WERI-Rb-1 (cell line): ENCODE measurements at places on chromosomes 2 and 18.

DNA sequence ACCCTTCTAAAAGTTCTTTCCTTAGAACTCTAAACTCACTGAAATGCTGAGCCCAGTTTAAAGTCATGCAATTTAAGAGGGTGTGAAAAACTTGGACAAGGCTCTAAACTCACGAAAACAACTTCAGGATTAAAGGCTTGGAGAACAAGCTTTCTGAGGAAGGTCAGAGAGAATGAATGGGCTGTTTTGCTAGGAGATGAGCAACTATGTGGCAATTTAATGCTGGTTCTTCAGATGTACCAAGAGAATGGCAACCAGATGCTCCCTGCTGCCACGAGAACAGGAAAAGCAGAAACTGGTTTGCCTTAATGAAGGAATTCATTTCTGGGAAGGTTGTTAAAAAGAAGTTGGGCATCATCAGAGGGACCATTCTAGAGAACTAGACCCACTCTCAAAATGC lies 77.8 kb upstream of the PMAIP1 start:
- DNase-seq, result no peak

DNA sequence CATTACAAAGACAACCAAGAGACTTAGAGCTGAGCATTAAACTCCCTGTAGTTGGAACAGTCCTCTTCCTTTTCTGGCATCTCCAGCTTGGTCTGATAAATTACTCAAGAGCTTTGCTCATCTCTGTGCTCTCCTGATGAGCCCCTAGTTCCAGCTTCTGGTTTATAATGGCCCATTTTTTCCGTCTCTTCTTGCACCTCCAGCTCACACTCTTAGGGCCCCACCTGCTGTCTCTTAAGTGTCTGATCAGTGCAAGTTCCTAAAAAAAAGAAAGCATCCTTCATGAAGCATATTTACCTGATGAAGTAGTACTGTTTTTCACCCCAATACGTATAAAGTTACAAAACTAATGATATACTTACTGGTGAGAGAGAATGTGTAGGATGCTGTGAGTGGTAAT lies 822.9 kb downstream of the RNF144A start:
- no peak for DNase-seq

GRCh38 chr2:215417400-215417951 lies 18.4 kb downstream of the FN1 start:
- no peak for DNase-seq

- no peak for DNase-seq
Measured at GRCh38 chr2:238260883-238261282, 21.0 kb upstream of the HES6 start.

GRCh38 chr2:118987886-118988285 lies 45.9 kb downstream of the MARCO start:
- DNase-seq, result no peak

- no peak for DNase-seq
Measured at GRCh38 chr2:7899241-7899640, 782.6 kb upstream of the ID2 start.

- no peak for DNase-seq
Measured at GRCh38 chr2:202346180-202346579, 29.9 kb upstream of the BMPR2 start.

- DNase-seq, result no peak
Measured at GRCh38 chr2:219399716-219400478, 12.2 kb upstream of the DNPEP start.

GRCh38 chr2:70443726-70444125 lies 109.9 kb downstream of the TGFA start:
- DNase-seq, result no peak

DNA sequence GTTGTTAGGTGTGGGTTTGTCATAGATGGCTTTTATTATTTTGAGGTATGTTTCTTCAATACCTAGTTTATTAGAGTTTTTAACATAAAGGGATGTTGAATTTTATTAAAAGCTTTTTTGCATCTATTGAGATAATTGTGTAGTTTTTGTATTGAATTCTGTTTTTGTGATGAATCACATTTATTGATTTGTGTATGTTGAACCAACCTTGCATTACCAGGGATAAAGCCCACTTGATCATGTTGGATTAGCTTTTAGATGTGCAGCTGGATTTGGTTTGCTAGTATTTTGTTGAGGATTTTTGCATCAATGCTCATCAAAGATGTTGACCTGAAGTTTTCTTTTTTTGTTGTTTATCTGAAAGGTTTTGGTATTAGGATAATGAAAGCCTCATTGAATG lies 328.2 kb downstream of the ADCYAP1 start:
- no peak for DNase-seq

- DNase-seq, result no peak
Measured at GRCh38 chr2:206198677-206199076, 39.0 kb downstream of the EEF1B2 start.

- no peak for DNase-seq
Measured at GRCh38 chr2:36409935-36410334, 54.4 kb downstream of the CRIM1 start.

- DNase-seq, result no peak
Measured at GRCh38 chr18:51275712-51276476, 78.4 kb upstream of the MEX3C start.

- DNase-seq, result no peak
Measured at GRCh38 chr2:175575346-175576258, 394.1 kb upstream of the ATP5MC3 start.

GRCh38 chr2:24409700-24410556 lies 49.6 kb upstream of the ITSN2 start:
- DNase-seq, result peak; percentile 45

GRCh38 chr2:223760838-223761502 lies 76.4 kb downstream of the AP1S3 start:
- DNase-seq, result no peak

- no peak for DNase-seq
Measured at GRCh38 chr2:101502095-101502494, 27.2 kb upstream of the RFX8 start.

DNA sequence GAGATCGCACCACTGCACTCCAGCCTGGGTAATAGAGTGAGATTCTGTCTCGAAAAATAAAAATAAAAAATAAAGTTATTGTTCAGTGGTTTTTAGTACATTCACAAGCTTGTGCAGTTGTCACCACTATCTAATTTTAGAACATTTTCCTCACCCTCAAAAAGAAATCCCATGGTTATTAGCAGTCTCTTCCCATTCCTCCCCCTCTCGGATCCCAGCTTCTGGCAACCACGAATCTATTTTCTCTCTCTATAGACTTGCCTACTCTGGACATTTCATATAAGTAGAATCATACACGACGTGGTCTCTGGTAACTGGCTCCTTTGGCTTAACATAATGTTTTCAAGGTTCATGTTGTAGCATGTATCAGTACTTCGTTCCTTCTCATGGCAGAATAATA lies 38.6 kb downstream of the CABLES1 start:
- no peak for DNase-seq

DNA sequence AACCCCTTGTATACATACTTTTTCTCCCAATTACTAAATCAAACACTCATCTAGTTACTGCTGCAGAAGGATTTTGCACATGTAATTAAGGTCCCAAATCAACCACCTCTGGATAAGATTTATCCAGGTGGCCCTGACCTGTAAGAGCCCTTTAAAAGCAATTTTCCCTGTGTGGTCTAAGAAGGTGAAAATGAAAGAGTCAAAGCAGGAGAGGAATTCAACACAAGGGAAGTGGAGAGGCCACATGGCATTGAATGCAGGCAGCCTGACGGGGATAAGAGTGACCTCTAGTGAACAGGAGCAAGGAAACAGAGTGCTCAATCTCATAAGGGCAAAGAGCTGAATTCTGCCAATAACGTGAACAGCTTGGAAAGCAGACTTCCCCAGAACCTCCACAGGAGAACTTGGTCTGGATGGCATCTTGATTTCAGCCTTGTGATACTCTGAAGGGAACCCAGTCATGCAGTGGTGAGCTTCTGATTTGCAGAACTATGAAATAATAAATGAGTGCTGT lies 27.2 kb downstream of the PPP3R1 start:
- DNase-seq, result peak; percentile 69

- DNase-seq, result peak; percentile 10
Measured at GRCh38 chr18:49018554-49019445, 68.0 kb upstream of the SMAD7 start.

DNA sequence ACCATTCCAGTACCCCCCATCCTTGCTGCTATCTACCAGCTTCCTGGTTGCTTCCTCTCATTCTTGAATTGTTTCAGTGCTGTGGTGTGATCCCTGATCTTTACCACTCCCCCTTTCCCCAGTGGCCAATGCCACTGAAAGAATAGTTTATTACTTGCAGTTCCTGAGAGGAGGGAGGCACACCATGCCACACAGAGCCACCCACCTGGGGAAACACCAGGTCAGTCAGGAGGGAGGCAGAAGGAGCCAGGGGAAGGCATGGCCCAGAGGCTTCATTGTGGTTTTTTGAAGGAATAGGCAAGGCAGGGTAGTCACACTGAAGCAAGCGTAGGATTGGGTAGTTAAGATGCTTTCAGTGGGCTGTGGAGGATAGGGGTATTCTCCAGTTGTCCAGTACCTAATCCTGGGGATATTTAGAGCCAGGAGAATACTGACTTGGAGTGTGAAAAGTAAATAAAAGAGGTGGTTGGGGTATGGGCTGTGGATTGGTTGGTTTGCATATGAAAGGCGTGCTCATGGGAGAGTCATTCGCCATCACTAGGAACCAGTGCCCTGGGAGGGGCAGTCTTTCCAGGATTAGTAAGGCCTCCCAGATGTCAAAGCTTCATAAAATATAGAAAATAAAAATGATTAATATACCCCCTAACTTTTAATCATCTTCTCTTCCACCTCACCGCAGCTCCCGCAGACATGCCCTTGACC lies 6.7 kb upstream of the TMEM177 start:
- no peak for DNase-seq

GRCh38 chr18:13543144-13543543 lies 183.2 kb downstream of the FAM210A start:
- no peak for DNase-seq

GRCh38 chr2:239523147-239523953 lies 122.5 kb upstream of the HDAC4 start:
- DNase-seq, result no peak

DNA sequence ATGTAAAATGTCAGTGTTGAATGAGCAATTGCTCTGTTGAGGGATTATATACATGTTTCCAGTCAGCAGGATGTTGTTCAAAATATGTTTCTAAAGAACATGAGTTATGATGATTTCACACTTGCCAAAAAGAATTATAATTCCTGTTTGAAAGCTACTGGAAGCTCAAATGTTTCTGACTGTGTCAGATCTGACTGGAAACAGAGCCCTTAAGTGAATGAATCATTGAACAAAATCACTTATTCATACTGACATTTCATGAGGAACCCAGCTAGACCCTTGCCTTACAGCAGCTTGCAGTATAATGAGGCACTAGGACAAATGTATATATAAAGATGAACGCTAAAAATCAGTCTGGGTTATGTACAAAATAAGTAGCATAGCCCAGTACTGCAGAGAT lies 35.4 kb upstream of the ITGAV start:
- DNase-seq, result no peak

DNA sequence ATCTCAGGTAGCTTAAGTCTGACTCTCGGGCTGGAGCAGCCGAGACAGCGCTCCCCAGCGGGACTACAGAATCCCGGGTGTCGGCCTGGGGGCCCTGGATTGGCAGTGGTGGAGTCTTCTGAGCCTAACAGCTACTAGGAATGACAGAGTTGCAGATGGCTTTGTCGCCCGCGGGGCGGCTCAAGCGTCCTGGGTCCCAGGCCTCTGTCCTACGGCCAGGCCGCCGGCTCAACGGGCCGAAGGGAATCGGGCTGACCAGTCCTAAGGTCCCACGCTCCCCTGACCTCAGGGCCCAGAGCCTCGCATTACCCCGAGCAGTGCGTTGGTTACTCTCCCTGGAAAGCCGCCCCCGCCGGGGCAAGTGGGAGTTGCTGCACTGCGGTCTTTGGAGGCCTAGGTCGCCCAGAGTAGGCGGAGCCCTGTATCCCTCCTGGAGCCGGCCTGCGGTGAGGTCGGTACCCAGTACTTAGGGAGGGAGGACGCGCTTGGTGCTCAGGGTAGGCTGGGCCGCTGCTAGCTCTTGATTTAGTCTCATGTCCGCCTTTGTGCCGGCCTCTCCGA lies 8.8 kb downstream of the SIX2 start:
- no peak for DNase-seq

DNA sequence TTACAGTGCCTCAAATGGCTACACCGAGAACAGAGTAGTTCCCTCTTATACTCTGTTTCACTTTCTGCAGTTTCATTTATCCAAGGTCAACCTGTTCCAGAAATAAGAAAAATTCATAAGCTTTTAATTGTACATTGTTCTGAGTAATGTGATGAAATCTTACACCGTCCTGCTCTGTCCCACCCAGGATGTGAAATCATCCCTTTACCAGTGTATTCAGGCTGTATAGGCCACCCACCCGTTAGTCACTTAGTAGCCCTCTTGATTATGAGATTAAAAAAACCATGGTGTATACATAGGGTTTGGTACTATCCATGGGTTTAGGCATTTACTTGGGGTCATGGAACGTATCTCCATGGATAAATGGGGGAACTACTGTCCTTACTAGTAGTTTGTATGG lies 29.8 kb downstream of the STARD6 start:
- no peak for DNase-seq

DNA sequence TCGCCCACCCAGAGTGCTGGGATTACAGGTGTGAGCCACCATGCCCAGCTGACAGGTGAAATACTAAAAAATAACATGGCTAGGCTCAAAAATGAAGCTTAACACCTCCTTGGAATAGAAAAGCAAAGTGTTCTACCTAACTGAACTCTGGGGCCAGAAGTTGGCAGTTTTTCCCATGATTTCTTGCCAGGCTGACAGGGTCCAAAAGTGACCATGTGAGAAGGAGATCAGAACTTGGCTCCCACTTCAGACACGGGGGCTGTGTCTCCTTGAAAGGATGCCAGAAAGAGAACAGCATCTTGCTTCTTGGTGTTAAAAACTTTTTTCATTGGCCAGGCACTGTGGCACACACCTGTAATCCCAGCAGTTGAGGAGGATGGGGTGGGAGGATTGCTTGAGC lies 47.0 kb downstream of the BMPR2 start:
- DNase-seq, result no peak

GRCh38 chr2:56648802-56649201 lies 465.0 kb downstream of the CCDC85A start:
- no peak for DNase-seq

DNA sequence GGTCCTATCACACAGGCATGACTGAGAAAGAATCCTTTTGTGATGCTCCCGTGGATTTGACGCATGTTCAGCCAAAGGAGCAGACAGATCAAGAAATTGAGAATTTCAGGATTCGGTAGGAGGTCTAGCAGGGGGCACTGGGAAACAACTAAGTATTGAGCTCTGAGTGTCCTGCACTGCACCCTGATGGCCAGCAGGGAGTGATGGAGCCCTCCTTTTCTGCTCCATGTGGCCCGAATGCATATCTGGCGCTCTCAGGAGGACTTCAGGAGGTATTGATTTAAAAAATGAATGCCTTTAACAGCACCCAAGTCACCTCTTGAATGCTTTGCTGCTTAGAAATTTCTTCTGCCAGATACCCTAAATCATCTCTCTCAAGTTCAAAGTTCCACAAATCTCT lies 58.0 kb downstream of the ZNF519 start:
- DNase-seq, result peak; percentile 21

- DNase-seq, result peak; percentile 19
Measured at GRCh38 chr2:214311031-214311533, 99.8 kb upstream of the VWC2L start.

DNA sequence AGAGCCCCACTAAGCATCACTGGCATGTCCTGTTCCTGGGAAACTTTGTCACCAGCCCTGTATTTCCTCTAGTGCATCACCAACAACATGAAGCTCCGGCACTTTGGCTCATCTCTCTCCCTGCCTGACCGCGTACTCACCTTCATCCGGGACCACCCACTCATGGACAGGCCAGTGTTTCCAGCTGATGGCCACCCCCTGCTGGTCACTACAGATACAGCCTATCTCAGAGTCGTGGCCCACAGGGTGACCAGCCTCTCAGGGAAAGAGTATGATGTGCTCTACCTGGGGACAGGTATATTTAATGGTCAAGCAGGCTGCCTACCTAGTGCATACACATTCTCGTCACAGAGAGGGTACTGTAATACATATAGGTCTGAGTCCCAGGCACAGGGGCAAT lies 21.0 kb downstream of the SEMA4F start:
- peak; percentile 53 for DNase-seq
